Right forelimb (tissue), 1 donor: ENCODE measurements at places on chromosomes 7 and 10.

DNA sequence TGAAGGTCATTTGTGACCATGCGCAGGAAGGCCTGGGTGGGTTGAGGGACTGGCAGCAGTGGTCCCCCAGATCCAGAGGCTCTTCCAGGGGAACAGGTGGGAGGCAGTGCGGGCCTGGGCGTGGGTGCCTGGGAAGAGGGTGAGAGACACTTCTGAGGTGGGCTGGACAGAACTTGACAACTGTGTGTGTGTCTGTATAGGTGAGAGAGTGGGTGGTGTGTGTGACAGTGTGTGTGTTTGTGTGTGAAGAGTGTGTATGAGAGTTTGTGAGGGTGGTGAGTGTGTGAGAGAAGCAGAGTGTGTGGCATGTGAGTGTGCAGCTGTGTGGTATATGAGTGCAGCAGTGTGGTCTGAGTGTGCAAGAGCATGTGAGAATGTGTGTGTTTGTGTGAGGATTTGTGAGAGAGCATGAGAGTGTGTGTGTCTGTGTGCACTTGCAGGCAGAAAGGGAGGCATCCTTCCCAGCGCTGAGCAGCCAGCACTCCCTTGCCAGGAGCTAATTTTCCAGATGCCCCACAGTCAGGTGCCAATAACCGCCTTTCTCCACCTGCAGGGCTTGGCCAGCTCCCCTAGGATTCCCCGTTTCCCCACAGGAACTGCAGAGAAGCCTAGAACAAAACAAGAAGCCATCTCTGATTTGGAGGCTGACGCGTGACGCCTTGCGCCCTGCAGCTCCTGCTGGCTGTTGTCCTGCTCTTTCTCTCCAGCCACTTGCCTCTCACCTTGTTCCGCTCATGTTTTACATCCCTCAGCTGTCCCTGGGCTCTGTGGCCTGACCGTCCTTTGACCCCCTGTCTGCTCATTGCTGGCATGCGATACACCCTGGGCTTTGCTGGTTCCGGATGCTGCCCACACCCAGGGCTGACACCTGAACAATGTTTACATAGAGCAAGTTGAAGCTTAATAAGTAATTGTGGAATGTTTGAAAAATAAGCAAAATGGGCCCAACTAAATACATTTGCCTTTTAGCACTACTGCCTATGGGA lies 88.0 kb downstream of the TMEM178B start:
- DNase-seq: peak; percentile 9

DNA sequence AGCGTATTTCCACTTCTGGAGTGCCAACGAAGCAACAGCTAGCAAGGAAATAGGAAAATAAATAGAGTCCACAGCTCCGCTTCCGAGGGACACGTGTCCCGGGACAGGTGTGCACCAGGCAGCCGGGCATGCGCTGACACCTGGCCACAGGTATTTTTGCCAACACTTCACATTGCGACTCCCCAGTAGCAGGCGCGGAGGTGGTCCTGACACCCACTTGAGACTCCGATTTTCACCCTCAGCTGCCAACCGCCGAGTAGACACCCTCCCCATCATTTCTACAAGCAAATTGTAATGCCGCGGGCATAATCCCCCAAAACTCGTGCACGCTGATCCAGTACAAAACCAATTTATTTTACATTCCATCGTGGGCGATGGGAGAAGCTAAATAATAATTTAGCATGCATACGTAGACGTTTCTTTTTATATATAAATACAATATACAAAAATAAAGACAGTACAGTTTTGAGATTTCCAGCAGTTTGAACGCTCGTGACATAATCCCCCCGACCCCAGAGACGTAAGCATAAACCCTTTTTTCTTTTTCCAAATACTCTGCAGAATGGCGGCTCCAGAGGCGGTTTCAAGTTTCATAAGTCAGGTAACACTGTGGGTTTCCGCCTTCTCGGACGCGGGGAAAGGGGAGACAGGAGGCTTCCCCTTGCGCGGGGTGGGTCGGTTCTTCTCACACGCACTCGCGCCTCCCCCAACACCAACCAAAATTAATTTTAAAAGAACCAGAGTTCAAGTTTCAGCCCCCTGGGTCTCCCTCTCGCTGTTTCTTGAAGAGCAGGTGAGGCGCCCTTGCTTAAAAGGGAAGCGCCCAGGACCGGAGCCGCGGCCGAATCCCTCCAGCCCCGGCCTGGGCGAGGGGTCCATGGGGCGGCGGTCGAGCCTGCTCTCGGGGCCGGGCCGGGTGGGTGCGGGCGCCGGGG lies 5.7 kb downstream of the MNX1 start:
- peak; percentile 29 for DNase-seq

DNA sequence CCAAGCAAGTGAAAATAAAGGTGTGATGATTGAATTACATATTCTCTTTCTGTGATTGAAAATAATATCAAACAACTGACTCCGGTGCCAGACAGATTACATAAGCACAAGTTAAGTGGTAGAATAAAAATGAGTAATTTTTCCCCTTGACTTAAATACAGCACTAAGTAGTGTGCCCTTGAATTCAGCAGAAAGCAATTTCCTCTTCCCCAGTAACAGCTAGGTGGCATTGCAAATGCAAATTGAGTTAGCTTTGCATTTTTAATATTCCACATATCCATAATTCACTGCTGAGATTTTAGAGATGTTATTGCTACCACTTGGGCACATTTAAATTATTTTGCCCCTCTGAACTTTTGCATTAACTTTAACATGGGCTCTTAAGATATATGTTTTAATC lies 89.8 kb upstream of the NPVF start:
- no peak for DNase-seq

DNA sequence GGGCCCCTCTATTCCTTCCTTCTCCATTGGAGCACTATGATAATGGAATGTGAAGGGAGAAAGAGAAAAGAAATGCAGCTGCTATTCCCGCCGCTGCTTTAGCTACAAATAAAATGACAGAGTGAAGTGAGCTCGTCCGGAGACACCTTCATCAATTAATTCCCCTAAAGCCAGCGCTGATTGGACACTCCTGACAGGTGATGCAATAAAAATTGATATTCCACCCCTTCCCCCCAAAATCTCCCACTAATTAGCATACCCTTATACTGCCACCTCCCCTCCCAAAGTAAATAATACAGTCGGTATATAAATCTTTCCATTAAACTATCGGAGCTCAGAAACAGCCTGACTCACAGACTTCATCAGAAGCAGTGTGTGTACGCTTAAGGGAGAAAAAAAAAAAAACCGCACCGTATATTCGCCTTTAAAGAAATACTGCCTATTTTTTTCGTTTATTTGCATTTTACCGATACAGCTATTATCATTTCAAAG lies 7.3 kb downstream of the SKIDA1 start:
- DNase-seq: peak; percentile 59

GRCh38 chr7:68474661-68475216 lies 1123.5 kb upstream of the AUTS2 start:
- DNase-seq: no peak

DNA sequence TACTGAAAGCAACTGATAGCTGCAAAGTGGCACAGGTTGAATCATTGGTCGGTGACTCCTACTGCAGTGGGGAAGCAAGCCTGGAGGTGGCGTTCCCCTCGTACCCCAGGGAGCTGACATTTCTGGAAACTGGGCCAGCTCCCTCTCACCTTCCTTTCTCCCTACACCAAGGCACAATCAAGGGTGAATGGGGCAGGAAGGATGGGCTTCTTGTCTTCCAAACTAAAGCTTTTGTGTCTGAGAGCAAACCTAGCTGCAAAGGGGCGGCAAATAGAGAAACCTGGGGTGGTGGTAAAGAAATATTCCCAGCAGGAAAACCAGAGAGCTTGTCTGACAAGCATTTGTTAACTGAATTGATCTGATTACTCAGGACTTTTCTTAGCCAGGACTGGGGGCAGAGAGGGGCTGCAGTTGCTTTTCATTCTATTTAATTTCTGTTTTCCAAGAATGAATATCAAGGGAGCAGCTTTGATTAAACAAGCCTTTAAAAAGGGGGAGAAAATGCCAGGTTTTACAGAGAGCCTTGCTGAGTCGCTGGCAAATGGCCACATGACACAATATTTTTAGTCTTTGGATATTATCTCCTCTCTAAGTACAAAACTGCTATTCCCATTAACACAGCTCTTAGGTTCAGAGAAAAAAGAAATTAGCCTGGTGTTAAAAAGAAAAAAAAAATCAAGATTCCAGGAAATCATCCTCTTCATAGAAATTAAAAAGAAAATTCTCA lies 27.8 kb downstream of the CDHR3 start:
- DNase-seq: no peak

GRCh38 chr10:23884670-23885069 lies 324.3 kb upstream of the KIAA1217 start:
- no peak for DNase-seq

- DNase-seq: no peak
Observed at GRCh38 chr7:87148332-87148955, 3.8 kb upstream of the DMTF1 start.

- no peak for DNase-seq
Observed at GRCh38 chr7:54397836-54398612, 144.2 kb upstream of the VSTM2A start.

- peak; percentile 92 for DNase-seq
Observed at GRCh38 chr7:23470330-23471105, at the start of gene IGF2BP3. IGF2BP3 (minus strand) TSS chr7:23470491; CDS start chr7:23470110, 381 bp downstream.

DNA sequence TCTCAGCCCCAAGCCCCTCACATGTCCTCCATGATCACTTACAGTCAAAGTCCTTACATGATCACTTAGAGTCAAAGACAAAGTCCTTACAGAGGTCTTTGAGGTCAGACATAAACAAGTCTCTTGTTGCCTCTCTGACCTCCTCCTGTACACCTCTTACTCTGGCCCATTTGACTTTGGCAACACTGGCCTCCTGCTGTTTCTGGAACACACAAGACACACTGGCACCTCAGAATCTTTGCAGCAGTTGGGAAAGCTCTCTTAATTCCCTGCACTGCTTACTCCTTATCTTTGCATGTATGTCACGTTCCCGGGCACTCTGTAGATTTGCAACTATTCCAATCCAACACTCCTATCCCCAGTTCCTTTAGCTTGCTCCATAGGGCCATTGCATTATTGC lies 102.3 kb downstream of the NSUN6 start:
- no peak for DNase-seq

- peak; percentile 84 for DNase-seq
Observed at GRCh38 chr7:27169658-27170425, 4.3 kb downstream of the HOXA10 start.

DNA sequence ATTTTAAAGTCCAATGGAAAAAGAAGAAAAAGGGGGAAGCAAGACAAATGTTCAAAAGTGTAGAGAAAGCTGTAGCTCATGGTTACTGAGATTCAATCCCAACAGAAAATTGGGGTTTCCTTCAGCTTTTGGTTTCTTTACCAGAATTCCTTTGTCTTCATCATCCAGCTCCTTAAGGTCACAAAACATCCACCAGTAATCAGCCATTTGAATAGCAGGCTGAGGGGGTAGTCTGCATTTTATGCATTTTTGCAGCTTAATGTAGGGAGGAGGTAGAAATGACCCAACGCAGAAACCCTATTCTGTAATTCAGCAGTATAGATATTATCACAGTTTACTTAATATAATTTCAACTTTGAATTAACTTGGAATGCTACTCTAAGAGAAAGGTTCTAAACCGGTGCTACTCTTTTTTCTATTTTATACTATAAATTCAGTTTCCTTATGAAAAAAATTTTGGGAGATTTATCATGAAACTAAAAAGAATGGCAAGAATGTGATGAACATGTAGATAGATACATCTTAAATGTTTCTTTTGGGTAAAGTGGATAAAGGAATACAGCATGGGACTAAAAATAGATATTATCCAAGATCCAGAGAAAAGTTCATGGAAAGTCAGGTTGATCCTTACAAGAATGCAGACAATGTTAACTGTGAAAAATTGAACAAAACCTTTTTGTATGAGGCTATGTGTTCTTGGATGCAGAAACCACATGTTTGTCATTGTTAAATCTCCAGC lies 596.9 kb downstream of the PHTF2 start:
- no peak for DNase-seq

DNA sequence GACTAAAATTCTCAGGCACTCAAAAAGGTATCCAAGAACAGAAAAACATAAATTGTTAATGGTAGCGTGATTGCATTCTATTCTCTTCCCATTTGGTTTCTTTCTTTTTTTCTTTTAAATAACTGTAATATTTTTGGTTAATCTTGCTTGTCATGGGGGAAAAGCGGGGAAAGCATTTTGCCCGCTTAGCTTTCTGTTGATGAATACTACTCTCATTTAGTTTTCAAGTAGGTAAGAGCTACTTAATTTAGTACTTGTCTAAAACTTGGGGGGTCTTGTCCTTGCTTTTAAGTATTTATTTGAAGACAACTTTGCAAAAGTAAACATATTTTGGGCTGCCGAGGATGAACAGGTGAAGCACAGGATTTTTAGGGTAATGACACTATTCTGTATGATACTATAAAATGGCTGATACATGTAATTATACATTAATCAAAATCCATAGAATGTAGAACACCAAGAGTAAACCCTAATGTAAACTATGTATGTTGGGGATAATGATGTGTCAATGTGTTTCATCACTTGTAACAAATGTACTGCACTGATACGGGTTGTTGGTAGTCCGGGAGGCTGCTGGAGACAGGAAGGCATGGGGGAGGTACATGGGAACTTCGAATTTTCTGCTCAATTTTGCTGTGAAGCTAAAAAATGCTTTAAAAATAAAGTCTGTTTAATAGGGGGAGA lies 1.7 kb downstream of the TES start:
- DNase-seq: no peak

- peak; percentile 62 for DNase-seq
Observed at GRCh38 chr7:68977385-68978055, 620.8 kb upstream of the AUTS2 start.

GRCh38 chr10:94631077-94631875 lies 52.3 kb upstream of the CYP2C18 start:
- no peak for DNase-seq

GRCh38 chr7:96131525-96131924 lies 190.4 kb downstream of the SLC25A13 start:
- no peak for DNase-seq

GRCh38 chr10:94608559-94608958 lies 63.0 kb downstream of the HELLS start:
- no peak for DNase-seq

DNA sequence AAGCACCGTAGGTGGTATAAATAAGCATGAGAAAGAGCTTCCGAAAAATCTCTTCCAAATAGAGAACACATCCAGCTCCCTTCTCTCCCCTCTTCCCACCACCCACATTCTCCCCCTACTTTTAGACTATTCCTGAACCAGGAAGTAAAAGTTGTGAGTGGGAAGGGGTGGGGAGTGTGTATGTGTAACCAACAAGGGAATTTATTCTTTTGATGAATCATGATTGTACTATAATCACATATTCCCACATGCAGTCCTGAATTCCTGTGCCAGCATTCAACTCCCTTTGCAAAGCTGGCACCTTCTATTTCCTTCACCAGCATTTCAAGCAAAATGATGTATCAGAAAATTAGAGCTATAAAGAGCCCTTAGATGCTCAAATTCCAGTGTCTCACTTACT lies 230.6 kb upstream of the CHRM2 start:
- no peak for DNase-seq

DNA sequence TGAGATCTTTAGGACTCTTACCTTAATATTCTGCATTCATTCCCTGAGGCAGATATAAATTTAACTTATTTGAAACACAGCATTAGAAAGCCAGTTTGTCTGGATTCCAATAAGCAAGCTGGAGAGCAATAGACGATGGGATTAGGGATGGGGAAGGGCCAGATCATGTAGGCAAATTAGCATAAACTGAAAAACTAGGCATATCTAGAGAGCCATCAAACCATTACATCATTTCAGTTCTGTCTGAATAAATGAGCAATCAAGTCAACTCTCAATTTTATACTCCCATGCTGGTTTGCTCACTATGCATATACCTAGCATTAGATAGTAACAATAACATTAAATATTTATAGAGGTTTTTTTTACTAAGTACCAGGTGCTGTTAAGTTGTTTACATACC lies 583.6 kb upstream of the LRRN3 start:
- DNase-seq: no peak

- no peak for DNase-seq
Observed at GRCh38 chr10:87585565-87586514, 73.8 kb upstream of the PAPSS2 start.

GRCh38 chr10:15821046-15821683 lies 39.1 kb downstream of the MINDY3 start:
- no peak for DNase-seq
